ENCODE measurements at places on chromosomes 12 and 14.

DNA sequence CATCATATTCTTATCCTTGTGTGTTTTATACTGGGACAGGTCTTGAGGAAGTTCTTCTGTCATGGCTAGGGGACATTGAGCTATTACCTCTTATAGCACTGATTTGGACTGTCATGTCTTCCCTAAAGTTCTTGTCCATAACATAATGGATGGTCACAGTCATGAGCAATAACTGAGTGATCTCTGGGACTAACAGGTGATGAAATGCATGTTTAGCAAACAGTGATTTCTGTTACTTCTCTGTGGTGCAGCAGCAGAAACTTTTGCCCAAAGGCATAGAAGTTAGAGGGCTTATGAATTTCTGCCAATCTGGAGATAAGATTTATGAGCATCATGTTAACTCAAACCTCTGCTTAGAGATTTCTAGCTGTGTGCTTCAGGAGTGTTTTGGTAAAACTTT, 5.9 kb downstream of the ADIPOR2 start:
- H3K4me3 ChIP-seq: no peak overlapping the region
- peaks cover 23% of the 10 kb centered on the region for H3K36me3 ChIP-seq
- no peak for DNase-seq
- H3K4me1 ChIP-seq: peaks cover 50% of the 10 kb centered on the region

GRCh38 chr12:18468246-18469075, 207.1 kb downstream of the PIK3C2G start:
- no peak overlapping the region for H3K4me3 ChIP-seq
- no peaks in the 10 kb centered on the region for H3K4me1 ChIP-seq
- H3K27me3 ChIP-seq: no peaks in the 10 kb centered on the region
- H3K27ac ChIP-seq: no peak overlapping the region
- no peak for DNase-seq

GRCh38 chr14:40447017-40447416, 1014.8 kb upstream of the FBXO33 start:
- no peaks in the 10 kb centered on the region for H3K27me3 ChIP-seq
- no peak overlapping the region for H3K27ac ChIP-seq

DNA sequence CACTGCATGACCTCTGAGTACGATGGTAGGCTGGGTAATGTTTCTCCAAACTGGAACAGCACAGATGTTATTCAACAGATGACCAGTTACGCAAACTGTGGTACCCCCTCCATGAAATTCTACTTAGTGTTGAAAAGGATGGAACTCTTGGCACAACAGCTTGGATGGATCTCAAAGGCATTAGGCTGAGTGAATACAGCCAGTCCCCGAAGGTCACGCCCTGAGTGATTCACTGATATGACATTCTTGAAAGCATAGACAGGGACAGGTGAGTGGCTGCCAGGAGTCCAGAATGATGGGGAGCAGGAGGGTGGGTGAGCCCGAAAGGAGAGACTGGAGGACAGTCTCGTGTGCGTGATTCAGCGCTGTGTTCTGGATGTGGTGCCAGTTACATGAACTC, 187.5 kb upstream of the TMEM132C start:
- H3K4me3 ChIP-seq: no peak overlapping the region
- no peak overlapping the region for H3K27ac ChIP-seq
- H3K36me3 ChIP-seq: no peaks in the 10 kb centered on the region
- no peaks in the 10 kb centered on the region for H3K27me3 ChIP-seq
